ENCODE measurements at places on chromosomes 12 and 14.

DNA sequence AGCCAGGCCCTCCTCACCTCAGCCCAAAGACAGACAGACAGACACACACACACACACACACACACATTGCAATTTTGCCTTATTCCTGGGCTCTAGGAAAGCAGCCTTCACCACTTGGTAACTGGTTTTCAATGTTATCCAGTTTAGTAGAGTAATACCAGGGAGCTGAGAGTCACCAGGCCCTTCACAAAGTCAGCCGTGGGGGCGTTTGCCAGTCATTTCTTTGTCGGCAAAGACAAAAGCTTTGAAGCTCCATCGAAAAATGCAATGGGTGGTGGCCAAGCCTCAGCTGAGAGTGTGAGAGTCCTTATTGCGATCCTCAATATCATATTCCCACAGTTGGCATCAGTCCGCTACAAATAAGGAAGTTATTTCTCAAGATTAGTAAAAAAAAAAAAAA, 8.1 kb upstream of the KCNA5 start:
- no peak for DNase-seq

DNA sequence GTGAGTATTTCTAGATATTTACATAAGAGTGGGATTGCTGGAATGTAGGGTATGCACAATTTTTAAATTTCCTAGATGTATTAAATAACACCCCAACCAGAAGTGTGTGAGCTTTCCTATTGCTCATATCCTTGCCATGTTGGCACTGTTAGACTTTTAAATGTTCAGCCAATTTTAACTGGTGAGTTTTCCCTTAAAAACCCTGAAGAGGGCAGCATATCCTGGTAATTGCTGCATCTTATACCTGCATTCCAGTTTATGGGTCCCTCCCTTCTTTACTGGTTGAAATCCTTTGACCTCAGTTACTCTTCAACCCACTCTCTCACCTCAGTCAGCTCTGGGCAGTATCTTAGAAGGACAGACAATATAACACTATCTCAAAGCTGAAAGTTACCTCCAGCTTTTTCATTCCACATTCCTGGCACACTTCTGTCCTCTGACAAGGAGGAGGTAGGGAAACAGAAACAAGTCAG, 270.6 kb downstream of the PAWR start:
- DNase-seq: no peak

DNA sequence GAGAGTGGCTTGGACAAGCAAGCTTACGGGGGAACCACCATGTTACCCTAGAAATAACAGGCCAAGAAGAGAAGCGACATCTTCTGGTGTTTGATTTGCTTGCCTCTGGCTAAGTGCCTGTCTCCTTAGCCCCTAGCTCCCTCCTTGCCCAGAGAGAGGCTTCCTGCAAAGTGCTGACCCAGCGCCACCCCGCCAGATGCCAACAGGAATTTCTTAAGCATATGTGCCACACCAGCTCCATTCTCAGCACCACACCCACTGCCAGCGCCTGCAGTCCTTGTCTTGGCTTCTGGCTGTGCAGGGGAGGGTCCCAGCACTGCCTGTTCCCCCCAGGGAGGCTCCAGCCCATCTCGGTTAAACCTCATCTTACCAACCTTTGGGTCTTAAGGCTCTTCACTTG, 74.2 kb upstream of the NCOR2 start:
- no peak for DNase-seq

DNA sequence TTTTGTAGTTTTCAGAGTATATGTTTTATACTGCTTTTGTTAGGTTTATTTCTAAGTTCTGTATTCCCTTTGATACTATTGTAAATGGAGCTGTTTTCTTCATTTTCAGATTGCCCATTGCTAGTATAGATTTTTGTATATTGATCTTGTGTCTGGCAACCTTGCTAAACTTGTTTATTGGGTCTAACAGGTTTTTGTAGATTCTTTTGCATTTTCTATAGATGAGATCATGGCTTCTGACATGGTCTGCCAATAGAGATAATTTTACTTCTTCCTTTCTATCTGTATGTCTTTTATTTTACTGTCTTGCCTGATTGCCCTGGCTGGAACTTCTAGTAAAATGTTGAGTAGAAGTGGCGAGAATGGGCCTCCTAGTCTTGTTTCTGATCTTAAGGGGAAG, 40.3 kb downstream of the ANKRD9 start:
- no peak for DNase-seq

DNA sequence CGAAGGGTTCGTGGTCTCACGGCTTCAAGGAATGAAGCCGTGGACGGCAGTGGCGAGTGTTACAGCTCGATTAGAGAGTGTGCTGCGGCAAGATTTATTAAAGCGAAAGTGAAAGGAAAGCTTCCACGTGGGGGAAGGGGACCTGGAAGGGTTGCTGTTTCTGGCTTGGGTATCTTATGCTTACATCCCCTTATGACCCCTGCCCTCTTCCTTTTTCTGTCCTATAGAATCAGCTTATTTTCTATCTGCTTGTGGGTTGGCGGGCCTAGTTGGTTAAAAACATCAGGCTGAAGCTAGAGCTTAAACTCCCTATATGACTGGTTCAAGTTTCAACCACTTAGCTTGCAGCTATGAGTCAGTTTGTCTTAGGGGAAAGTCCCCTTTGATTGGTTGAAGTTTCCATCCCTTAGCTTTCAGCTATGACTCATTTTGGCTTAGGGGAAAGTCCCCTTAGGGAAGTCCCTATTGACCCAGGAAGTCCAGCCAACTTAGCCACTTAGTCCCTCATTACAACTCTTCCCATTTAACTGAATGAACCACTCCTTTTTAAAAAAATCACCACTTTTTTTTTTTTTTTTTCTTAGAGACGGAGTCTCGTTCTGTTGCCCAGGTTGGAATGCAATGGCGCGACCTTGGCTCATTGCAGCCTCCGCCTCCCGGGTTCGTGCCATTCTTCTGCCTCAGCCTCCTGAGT, 1494.7 kb upstream of the TMEM132C start:
- peak; percentile 69 for DNase-seq

- DNase-seq: no peak
Measured at GRCh38 chr12:14921218-14921617, 17.1 kb downstream of the ERP27 start.

Measured in T1000 (cell line).